ENCODE measurements at places on chromosomes 2 and 18. TPM values are rescaled to one million over a fixed set of nuclear protein-coding genes. Genes with fewer than 3 reads are reported as not detected.

AFG3L2 gene
- total RNA-seq: 36.4 TPM

PMS1 gene
- 28.9 TPM for total RNA-seq

LIPG gene
- not detected for total RNA-seq

CD8B gene
- 1.9 TPM for total RNA-seq

PELI1 gene
- 42.3 TPM for total RNA-seq

DNA sequence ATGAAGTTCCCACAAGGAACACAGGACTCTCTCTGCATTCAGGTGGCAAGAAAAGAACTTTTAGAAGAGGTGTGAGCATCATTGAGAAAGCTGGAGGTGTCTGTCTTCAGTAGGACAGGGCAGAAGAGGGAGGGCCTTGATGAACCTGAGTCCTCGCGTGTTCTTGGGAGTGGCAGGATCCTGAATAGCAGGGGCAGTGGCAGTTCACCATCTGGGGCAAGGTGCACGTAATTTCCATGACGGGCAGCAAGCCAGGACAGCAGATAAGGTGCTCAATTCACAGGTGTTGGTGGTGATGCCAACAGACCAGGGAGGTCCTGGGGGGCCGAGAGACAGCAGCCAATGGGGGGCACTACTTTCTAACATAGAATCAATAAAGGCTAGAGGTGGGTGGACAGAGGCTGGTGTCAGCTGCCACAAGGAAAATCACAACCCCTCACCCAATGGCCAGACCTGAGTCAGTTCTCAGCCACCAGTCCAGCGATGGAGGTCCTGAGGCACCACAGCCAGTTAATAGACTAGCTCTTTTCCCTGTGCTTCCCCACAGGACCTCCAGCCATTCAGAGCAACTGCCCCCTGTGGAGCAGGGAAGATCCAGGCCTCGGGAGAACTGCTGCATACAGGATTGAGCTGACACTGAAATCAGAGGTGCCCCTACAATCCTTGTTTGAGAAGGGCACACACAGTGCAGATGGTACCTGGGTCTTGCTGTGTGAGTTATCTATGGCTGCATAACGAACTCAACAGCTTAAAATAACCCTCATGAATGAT lies 10.9 kb upstream of the HDAC4 start:
- no peak for DNase-seq

DNA sequence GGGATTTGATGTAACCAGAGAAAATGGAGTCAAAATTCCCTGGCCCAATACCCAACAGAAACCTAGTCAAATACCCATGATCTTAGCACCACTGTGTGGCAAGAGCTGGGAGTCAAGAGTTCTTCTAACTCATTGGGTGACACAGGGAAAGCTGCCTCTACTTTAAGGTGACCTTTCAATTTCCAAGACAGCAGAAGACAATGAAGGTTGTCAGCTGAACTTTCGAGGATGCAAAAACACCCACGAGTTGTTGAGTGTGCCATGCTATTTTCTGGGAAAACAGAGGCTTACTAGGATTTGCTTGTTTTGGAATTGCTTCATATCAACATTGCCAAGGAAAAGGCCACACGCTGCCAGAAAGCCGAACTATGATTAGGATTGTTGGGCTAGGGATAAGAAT lies 61.6 kb upstream of the CYRIA start:
- no peak for DNase-seq

DYTN gene
- not detected for total RNA-seq

DNA sequence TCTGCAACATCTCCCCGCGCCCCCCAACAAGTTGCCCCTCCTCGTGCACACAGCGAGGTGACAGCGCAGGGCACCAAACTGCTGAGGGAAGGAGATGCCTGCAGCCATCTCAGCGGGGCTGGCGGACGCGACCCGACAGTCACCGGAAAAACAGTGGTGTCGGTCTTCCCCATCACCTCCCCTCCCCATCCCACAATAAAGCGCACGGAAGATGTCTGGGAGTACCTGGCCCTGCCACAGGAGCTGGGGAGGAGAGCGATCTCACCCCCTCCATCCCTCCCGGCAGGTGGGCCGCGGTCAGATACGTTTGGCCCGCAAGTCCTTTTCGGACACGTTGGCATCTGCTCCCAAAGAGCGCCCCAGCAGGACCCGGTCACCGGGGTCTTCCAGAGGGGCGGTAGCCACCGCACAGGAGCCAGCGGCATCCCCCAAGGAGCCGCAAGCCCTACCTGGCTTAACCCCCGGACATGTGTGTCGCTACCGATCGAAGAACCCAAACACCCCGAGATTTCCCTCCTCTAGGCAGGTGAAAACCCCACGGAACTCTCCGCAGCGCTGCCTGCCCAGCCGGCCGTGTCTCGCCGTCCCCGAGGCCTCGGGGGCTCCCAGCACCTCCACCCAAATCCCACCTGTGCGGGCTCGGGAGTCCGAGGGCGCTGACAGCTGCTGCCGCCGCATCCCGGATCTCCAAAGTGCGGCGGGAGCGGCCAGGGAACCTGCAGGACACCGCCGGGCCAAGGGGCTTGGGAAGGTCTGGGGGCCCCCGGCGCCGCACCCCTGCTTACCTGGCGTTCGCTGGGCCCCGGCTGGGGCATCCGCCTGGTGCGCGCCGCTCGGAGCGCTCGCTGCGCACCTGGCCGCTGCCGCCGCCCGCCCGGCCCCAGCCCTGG lies 657 bp downstream of the ATP8B1 start:
- DNase-seq: no peak

DNA sequence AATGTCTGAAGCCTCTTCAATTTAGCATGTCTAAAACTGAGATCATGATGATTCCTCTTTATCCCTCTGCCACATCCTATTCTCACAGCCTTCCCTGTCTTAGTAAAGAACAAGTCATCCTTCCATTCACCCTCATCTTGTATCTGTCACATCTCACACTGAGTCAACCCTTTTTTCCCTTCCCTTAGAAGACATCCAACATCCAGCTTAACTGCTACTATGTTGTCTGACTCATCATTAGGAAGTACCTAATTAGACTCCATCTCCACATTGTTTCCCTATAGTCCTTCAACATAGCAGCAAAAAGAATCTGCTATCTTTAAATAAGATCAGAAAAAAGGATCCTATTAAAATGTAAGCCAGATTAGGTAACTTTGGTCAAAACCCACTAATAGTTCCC lies 85.2 kb upstream of the GRB14 start:
- DNase-seq: no peak

FOXI3 gene
- total RNA-seq: not detected

GRHL1 gene
- 3.6 TPM for total RNA-seq

DNA sequence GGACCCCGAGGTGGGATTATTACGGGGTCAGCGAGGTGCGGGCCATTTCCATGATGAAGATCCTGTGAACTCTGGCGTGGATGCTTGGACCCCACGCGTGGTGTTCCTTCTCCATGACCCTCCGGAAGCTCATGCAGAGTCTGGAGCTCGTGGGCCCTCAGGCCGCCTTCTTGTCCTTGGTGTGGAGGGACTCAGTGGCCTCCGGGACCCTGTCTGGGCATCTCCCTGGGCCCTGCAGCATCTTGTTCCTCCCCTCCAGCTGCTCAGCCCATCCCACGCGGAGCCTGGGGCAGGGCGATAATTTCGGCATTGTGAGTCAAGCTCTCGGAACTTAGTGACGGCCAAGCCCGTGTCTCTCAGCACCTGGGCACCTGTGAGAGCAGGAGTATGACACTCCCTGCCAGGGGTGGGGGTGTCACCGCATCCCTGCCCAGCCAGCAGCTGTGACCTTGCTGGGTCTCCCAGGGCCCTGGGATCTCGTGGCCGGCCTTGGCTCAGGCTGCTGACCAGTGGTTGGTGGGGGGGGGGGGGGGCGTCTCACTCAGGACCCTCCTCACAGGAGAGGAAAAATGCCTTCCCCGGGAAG lies 24.6 kb downstream of the RTP5 start:
- no peak for DNase-seq

DNA sequence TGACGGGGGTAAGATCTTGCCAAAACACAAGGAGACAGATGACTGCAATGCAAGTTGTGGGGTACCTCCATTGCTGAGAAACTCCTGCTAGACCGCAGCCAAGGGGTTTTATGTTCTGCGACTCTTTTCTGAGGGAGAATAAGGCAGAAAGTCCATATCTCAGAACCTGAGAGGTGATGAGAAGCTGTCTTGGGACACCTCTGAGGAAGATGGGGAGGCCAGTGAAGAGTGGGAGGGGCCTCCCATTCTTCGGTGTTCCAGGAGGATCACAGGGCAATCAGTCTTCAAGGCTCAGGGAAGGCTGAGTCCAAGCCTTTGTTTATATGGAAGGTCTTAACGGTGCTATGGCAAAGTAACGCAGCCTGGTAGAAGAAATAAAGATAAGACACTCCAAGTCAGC lies 18.0 kb downstream of the CYP27A1 start:
- DNase-seq: no peak

FAM124B gene
- total RNA-seq: 1.9 TPM

IL36B gene
- total RNA-seq: not detected

APCDD1 gene
- total RNA-seq: not detected

DNA sequence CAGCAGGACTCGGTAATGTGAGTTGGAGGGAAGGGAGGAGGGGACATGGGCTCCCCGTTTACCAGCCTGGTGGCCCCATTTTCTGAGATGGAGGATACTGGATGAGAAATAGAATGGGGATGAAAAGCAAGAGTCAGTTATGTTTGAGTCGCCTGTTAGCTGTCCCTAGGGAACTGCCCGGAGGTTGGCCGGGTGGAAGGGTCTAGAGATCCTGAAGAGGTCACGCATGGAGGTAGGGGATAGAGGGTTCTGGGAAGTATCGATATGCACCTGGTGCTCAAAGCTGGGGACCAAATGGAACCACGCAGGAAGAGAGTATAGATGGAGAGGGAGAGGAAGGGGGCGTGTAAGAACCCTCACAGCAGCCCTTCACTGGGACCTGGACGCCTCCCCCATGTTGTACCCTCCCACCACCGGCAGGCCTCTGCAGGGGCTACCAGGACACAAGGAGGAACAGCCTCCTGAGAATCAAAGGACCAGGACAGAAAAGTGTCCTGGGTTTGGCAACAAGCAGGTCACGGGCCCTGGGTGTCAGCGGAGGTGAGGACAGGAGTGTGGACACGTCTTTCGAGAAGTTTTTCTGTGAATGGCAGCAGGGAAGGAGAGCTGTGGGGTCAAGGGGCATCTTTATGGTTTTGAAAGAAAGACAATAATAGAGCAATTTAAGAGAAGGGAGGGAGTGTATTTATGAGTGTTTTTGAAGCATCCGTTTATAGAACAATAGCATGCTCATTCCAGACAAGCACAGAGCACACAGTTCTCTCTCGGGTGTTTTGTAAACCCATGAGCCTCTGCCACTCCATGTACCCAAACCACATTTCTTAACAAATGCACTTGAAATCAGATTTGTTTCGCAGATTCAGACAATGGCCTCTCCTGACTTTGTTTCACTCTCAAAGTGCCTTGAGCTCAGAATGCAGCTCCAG lies 132.2 kb downstream of the SMAD7 start:
- DNase-seq: peak; percentile 13

DNA sequence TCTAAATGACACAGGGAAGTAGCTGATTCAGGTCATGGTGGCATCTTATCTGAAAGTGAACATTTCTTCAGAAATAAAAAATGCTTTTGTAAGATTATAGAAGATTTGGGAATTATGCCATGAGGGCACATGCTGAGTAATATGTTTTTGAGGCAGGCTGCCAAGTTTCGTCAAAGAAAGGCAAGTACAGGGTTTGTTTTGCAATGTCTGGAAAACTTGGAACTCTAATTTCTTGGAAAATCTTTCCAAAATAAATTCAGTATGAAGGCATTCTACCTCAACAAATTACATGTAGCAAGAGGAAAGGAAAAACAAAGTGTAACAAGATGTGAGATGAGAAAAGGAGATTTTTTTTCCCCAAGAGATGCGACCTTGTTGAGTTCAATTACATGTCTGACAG lies 167.7 kb downstream of the PLCL1 start:
- no peak for DNase-seq

GRCh38 chr2:62267696-62268095 lies 71.8 kb downstream of the B3GNT2 start:
- DNase-seq: no peak

DNA sequence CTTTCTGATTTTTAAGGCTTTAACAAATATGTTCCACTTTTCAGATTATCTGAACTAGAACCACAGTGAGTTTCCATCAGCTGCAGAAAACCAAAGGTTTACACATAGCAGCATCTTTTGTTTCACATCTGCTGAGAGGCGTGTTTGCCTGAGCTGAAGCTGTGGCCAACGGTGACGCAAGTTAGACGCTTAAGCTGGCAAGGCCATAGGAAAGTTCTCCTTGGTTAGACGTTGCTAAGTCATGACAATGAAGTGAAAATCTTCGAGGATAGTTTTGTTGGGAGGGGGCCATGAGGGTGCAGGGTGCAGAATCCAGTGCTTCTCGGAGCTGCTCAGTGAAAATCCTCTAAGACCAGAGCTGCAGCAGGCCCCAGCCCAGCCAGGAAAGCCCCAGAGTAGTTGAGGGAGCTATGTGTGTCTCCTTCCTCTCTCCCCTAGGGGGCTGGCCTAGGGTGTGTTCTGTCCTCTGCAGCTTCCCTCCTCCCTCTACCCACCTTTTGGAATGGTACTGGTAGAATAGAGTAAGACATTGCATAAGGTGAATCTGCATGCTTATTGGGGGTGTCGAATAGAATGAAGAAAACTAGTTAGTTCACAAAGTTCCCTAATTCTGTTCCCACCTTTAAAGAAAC lies 105.4 kb downstream of the FHOD3 start:
- DNase-seq: no peak

DNA sequence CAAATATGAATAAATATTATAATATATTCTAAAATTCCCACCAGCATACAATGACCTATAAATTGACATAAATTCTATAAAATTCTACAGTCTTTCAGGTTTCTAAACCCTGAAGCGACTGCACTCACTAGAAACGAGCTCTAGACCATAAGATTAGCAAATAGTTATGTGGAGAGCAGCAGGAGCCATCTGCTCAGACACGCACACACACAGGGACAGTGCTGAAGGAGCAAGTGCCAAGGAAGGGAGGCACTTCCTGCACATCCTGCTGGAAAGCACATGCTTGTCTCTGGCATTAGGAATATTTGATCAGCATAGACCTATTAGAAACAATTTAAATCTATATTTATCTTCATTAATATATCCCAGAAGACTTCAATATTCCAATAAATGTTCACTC lies 713.9 kb upstream of the CDH2 start:
- DNase-seq: no peak

Data from natural killer cell (primary cell).